Glutamatergic neuron (in vitro differentiated cells): ENCODE measurements at places on chromosomes 12 and 14. TPM values are rescaled to one million over a fixed set of nuclear protein-coding genes. Genes with fewer than 3 reads are reported as not detected.

IAPP gene
- total RNA-seq = not detected

ANKRD52 gene
- total RNA-seq = 49.1 TPM

- H3K27me3 ChIP-seq = peaks cover 3% of the 10 kb centered on the region
- H3K36me3 ChIP-seq = no peaks in the 10 kb centered on the region
- DNase-seq = no peak
- H3K4me3 ChIP-seq = no peak overlapping the region
- peaks cover 52% of the 10 kb centered on the region for H3K4me1 ChIP-seq
- peak overlapping the region; percentile 64 for H3K27ac ChIP-seq
Observed at GRCh38 chr12:85007836-85008235, 28.2 kb downstream of the TSPAN19 start.

DNA sequence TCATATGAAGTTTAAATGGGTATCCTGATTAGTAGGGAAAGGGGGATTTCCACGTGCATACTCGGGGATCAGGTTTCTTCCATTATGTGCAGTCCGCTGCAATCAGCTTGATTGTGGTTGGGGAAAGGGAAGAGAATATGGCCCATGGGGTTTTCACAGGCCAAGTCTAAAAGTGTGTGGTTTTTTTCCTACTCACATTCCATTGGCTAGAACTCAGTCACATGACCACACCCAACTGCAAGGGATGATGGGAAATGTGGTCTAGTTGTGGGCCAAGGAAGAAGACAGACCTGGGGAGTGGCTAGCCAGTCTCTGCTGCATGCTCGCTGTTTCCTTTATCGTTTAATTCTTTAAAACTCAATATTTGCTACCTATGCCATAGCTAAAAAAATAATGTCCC, 105.1 kb downstream of the PRIMA1 start:
- no peak overlapping the region for H3K27ac ChIP-seq
- H3K4me3 ChIP-seq = no peak overlapping the region
- H3K4me1 ChIP-seq = no peaks in the 10 kb centered on the region
- peak; percentile 54 for DNase-seq
- H3K27me3 ChIP-seq = no peaks in the 10 kb centered on the region

DNA sequence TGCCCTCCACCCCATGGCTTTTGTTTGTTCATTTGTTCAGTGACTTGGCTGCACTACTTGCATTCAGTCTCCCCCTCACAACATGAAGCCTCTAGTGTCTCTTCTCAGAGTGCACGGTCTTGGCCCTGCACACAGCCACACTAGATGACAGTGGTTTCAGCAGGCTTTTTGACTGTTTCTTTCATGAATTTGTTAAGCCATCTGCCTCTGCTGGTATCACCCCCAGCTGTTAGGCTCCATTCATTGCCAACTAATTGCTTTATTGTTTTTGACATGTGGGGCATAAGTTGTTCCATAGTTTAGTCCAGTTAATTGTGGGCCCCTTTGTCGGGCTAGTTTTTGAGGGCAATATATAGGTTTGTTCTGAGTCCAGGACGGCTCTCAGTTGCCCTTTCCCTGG, 18.8 kb downstream of the OS9 start:
- peaks cover 8% of the 10 kb centered on the region for H3K36me3 ChIP-seq
- H3K4me3 ChIP-seq = no peak overlapping the region
- no peak for DNase-seq
- H3K4me1 ChIP-seq = peaks cover 4% of the 10 kb centered on the region

GRCh38 chr12:2300886-2301285, 248.1 kb downstream of the CACNA1C start:
- H3K4me1 ChIP-seq = peaks cover 16% of the 10 kb centered on the region
- peaks cover 2% of the 10 kb centered on the region for H3K27me3 ChIP-seq
- H3K4me3 ChIP-seq = no peak overlapping the region
- DNase-seq = no peak
- H3K36me3 ChIP-seq = no peaks in the 10 kb centered on the region

NEUROD4 gene
- 206 TPM for total RNA-seq

KCNK13 gene
- not detected for total RNA-seq

DNA sequence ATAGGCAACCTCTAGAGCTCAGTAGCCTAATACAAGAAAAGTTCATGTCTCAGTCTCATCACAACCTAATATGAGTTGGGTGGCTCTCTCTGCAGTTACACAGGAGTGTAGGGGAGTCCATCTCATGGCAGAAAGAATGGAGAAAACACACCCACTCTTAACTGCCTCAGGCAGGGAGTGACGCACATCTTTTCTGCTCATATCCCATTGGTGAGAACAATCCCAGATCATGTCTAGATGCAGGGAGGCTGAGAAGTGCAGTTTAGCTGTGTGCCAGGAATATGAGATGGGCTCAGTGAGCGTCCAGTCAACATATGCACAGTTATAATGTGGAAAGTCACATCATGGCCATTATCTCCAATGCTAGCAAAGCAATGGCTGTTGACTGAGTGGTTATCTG, 59.3 kb upstream of the KCNA5 start:
- H3K36me3 ChIP-seq = no peaks in the 10 kb centered on the region
- no peak overlapping the region for H3K4me3 ChIP-seq
- DNase-seq = no peak

IKZF4 gene
- 24.1 TPM for total RNA-seq

DNA sequence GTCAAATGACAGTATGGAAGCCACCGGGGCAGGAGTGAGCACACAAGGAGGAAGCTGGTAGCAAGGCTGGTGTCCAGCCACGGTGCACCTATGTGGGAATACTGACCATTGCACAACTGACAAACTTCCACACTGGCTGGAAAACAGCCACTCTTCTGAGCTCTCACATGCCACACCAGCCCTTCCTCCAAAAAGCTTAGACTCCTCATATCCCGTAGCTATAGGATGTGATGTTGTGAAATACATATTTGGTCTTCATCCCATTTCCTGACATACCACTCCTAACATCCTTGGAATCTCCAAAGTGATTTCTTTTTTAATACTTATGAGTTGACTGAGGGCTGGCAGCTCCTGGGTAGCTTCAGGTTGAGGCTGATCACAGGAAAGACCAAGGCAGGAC, 103.6 kb downstream of the NTF3 start:
- H3K27me3 ChIP-seq = no peaks in the 10 kb centered on the region
- peaks cover 9% of the 10 kb centered on the region for H3K36me3 ChIP-seq
- DNase-seq = no peak
- no peak overlapping the region for H3K4me3 ChIP-seq

- H3K27ac ChIP-seq = no peak overlapping the region
- H3K36me3 ChIP-seq = no peaks in the 10 kb centered on the region
- peaks cover 3% of the 10 kb centered on the region for H3K27me3 ChIP-seq
- no peak for DNase-seq
- no peak overlapping the region for H3K4me3 ChIP-seq
Observed at GRCh38 chr12:52418576-52419110, 12.5 kb upstream of the KRT82 start.

NINJ2 gene
- total RNA-seq = 0.76 TPM

DNA sequence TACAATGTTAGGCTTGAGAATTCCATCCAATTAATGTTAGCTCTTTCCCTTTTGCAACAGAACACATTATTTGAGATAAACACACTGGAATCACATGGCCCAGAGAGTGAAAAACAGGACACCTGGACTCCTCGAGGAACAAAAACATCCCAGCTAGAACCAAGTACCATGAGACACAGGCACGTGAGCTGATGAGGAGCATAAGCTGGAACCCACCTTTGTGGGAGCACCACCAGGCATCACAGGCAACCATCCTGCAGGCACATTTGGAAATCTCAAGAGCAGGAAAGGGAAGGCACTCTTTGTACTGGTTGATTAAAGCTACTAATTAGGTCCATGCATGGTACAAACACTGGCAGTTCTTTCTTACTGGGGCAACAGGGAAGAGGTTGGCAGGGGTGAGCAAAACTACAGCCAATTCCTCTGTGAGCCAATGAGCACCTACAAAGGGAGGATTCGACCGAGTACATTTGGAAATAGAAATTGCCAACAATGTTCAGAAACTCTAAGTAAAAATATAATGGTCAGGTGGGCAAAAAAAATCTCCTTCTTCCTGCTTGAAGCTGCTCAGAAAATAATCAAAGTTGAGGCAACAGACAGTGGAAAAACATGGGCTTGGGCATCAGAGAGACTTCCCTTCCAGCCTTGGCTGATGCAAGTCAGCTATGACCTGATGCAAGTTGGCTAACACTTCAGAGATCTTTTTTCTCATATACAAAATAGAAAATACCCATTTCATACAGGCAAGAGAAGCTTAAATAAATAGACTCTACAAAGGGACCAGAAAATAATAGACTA, 216.7 kb downstream of the NUAK1 start:
- H3K4me1 ChIP-seq = peaks cover 9% of the 10 kb centered on the region
- no peak for DNase-seq
- peaks cover 6% of the 10 kb centered on the region for H3K27me3 ChIP-seq
- H3K27ac ChIP-seq = no peak overlapping the region

GRCh38 chr12:77572371-77572770, 258.3 kb upstream of the NAV3 start:
- DNase-seq = no peak
- no peaks in the 10 kb centered on the region for H3K36me3 ChIP-seq
- no peak overlapping the region for H3K4me3 ChIP-seq
- H3K27me3 ChIP-seq = no peaks in the 10 kb centered on the region
- no peak overlapping the region for H3K27ac ChIP-seq

TMTC3 gene
- total RNA-seq = 12.5 TPM

PLEKHG7 gene
- total RNA-seq = not detected

GRCh38 chr12:101002696-101003419, 207.2 kb downstream of the SLC5A8 start:
- H3K27ac ChIP-seq = no peak overlapping the region
- H3K4me3 ChIP-seq = no peak overlapping the region
- H3K4me1 ChIP-seq = no peaks in the 10 kb centered on the region
- DNase-seq = no peak
- no peaks in the 10 kb centered on the region for H3K36me3 ChIP-seq

GRCh38 chr12:110641521-110641920, 27.6 kb downstream of the TCTN1 start:
- peaks cover 2% of the 10 kb centered on the region for H3K27me3 ChIP-seq
- peak overlapping the region; percentile 8 for H3K27ac ChIP-seq

- no peak overlapping the region for H3K27ac ChIP-seq
- no peaks in the 10 kb centered on the region for H3K36me3 ChIP-seq
- no peak for DNase-seq
- peaks cover 12% of the 10 kb centered on the region for H3K27me3 ChIP-seq
- H3K4me3 ChIP-seq = no peak overlapping the region
- H3K4me1 ChIP-seq = peaks cover 25% of the 10 kb centered on the region
Observed at GRCh38 chr12:52024845-52025230, 18.1 kb downstream of the TAMALIN start.

GRCh38 chr12:81039231-81039630, 38.6 kb upstream of the ACSS3 start:
- H3K4me3 ChIP-seq = no peak overlapping the region
- no peaks in the 10 kb centered on the region for H3K36me3 ChIP-seq
- H3K27me3 ChIP-seq = no peaks in the 10 kb centered on the region

DNA sequence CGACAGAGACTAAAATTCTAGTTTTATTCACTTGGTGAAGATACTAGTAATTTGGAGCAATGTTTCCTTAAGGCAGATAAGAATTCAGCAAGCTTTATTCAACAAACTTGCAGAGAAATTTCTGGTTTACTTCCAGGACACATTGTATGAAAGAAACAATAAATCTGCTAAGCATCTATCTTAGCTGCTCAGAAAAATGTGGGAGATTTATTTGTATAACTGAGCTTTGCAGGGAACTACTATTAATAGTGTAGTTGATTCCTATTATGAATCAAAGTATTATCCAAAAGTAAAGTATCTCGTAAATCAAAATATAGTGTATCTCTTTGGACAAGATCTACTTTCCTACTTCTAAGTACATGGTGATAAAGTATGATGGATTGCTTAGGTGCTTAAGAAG, 239.4 kb upstream of the TMTC1 start:
- H3K27me3 ChIP-seq = peaks cover 2% of the 10 kb centered on the region
- H3K4me3 ChIP-seq = no peak overlapping the region
- no peak overlapping the region for H3K27ac ChIP-seq
- no peak for DNase-seq
- H3K4me1 ChIP-seq = no peaks in the 10 kb centered on the region

DNA sequence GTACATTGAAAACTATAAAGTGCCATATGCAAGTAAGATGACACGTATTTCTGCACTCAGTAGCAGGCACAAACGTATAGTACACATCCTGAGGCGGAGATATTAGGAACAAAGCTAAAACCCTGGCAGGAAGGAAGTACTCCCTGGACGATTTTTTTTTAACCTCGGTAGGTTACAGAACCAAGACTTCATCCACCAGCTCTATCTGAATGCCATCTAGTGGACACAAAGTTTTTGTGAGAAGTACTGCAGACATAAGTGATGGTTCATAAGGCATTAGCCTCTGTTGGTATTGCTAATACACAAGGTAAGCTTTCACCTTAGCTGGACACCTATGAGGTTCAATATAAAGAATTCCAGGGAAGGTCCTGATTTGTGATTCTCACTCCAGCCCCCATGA, 83.0 kb upstream of the CCDC196 start:
- H3K36me3 ChIP-seq = no peaks in the 10 kb centered on the region
- H3K4me1 ChIP-seq = peaks cover 4% of the 10 kb centered on the region
- no peaks in the 10 kb centered on the region for H3K27me3 ChIP-seq
- H3K4me3 ChIP-seq = no peak overlapping the region
- no peak overlapping the region for H3K27ac ChIP-seq
- no peak for DNase-seq

GRCh38 chr14:100731846-100732765, 5.4 kb downstream of the DLK1 start:
- H3K27me3 ChIP-seq = peaks cover 14% of the 10 kb centered on the region
- H3K4me1 ChIP-seq = peaks cover 21% of the 10 kb centered on the region
- H3K27ac ChIP-seq = no peak overlapping the region
- peak overlapping the region; percentile 16 for H3K4me3 ChIP-seq
- H3K36me3 ChIP-seq = peaks cover 3% of the 10 kb centered on the region
- no peak for DNase-seq

- H3K4me3 ChIP-seq = no peak overlapping the region
- DNase-seq = no peak
- peaks cover 7% of the 10 kb centered on the region for H3K27me3 ChIP-seq
- no peak overlapping the region for H3K27ac ChIP-seq
- peaks cover 16% of the 10 kb centered on the region for H3K4me1 ChIP-seq
- no peaks in the 10 kb centered on the region for H3K36me3 ChIP-seq
Observed at GRCh38 chr12:108312693-108313189, 26.4 kb downstream of the CMKLR1 start.

DNA sequence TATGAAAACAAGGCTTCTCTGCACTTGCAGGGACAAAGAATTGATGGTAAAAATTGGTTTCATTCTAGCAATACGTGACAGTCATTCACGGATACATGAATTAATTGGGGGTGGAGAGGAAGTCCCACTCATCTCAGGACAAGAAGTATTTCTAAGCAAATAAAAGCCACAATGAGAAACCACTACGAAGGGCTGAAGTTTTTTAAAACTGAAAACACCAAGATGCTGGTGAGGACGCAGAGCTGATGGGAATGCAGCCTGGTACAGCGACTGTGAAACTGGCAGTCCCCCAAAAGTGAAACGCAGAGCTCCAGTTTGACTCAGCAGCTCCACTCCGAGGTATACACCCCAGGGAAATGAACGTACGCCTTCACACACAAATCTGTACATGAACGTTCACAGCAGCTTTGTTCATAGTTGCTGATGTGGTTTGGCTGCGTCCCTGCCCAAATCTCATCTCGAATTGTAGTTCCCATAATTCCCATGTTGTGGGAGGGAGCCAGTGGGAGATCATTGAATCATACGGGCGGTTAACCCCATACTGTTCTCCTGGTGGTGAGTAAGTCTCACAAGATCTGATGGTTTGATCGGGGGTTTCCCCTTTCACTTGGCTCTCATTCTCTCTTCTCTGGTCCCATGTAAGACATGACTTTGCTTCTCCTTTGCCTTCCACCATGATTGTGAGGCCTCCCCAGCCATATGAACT, 89.0 kb downstream of the SCARB1 start:
- H3K4me1 ChIP-seq = peaks cover 3% of the 10 kb centered on the region
- peaks cover 3% of the 10 kb centered on the region for H3K27me3 ChIP-seq
- no peak overlapping the region for H3K4me3 ChIP-seq
- H3K27ac ChIP-seq = no peak overlapping the region
- H3K36me3 ChIP-seq = peaks cover 4% of the 10 kb centered on the region
